ENCODE measurements at places on chromosomes 1 and 21.

DNA sequence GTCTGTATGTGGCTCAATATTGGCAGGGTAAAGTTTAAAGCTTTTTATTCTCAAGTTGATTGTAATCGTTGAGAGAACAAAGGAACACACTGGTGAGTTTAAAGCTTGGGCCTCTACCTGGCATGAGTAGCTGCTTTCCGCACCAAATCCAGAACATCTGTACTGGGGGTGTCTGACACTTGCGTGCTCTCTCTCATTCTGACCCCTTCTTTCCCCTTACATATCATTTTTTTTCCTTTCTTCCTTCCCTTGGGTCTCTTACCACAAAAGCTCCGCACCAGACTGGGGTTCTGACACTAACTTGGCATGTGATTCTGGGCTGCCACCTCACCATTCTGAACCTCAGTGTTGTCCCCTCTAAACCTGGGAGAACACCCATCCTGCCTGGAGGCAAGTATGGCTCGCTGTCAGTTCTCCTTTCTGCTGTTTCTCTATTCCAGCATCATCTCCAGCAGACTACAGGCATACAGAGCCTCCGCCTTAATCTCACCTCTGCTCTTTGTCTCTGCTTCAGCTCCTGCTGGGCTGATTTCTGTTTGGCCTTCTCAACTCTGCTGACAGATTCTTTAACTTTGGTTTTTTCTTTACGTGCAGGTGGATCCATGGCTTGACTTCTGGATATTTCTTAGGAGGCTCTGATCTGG, 859 bp upstream of the ERMAP start:
- no peak for DNase-seq

DNA sequence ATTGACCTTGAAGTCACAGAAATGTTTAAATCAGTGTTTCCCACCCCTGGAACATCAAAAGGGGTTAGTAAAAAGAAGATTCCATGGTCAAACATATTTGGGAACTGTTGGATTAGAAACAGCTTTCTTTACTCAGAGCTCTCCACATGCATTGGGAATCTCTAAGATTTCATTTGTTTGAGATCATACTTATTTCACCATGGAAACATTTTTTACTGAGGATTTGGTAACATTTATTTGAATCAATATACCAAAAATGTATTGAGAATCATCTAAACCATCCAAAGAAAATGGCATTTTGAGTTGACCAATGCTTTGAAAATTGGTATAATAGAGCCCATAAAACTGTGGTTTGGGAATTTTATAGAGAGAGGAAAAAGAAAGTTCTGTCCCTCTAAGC, 25.3 kb downstream of the NGF start:
- DNase-seq, result no peak

- no peak for DNase-seq
Observed at GRCh38 chr1:220921971-220922635, 42.9 kb downstream of the HLX start.

DNA sequence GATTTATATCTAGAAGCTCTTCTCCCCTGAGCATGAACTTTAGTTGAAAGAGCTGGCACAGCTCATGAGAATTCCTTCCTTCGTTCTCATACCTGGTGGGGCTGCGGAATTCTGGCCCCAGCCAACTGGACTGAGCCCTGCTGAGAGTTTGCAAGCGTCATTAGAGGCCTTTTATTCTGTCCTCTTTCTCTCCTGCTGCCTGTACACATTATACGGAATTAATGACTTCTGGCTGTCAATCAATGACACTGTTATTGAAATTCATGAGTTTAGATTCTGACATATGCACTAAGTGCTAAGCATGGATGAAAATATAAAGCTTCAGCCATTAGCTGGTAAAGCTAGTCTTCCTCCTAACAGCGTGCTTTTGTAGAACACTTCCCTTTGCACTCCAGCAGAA, 27.5 kb downstream of the KAZN start:
- DNase-seq, result no peak

GRCh38 chr1:161177112-161177935, at the start of gene B4GALT3:
Gene B4GALT3, minus strand, starts transcription at chr1:161177507. Its CDS starts 1,447 bp downstream, at chr1:161176060.
- DNase-seq, result peak; percentile 92

GRCh38 chr1:35506960-35507912, 50.0 kb downstream of the KIAA0319L start:
- no peak for DNase-seq

DNA sequence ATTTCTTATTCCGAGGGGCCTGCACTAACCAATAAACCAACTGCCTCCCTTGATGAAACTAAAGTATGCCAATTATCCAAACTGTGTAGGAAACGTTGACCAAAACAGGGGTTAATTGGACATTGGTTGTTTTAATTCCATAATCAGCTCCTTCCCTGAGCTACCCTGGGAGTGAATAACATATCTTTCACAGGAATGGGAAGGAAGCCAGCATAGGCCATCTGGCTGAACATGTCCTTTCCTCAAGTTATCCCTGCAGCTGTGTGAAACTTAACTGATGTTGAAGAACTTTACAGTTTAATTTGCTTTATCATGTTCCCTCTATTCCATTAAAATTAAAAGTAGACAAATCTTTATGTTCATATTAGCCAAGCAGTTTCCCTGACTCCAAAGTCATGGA, 75.4 kb downstream of the NRIP1 start:
- DNase-seq, result no peak

DNA sequence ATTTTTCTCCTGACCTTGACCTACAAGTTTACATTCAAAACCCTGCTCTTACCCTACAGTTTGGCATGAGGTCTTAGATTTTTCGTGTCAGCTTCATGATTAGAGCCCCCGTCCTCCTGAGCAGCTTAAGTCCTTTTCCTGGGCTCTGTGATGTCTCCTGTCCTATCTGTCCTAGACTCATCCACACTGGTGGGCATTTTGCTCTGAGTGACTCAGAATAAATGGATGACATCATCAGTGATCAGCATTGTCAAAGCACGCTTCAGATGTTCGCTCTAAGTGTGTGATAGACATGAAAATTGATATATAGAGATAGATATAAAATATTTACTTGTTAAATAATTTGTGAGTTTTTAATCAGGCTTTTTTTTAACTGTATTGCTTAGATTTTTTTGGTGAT, 21.8 kb downstream of the RGS13 start:
- DNase-seq, result no peak

DNA sequence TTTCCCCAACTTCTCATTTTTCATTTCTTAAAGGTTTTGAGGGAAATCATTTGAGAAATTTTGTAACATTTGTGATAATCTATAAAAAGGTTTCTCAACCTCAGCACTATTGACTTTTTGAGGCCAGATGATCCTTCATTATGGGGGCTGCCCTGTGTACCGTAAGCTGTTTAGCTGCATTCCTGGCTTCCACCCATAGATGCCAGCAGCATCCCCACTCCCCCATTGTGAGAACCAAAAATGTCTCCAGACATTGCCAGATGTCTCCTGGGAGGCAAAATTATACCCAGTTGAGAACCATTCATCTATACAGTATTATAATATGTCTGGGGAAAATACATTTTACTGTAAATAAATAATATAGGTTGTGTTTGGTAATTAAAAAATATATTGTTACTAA, 146.0 kb downstream of the PBX1 start:
- no peak for DNase-seq

GRCh38 chr21:26280775-26281174, 110.2 kb upstream of the APP start:
- no peak for DNase-seq

- peak; percentile 12 for DNase-seq
Observed at GRCh38 chr1:67674260-67675011, 10.6 kb upstream of the GADD45A start.

DNA sequence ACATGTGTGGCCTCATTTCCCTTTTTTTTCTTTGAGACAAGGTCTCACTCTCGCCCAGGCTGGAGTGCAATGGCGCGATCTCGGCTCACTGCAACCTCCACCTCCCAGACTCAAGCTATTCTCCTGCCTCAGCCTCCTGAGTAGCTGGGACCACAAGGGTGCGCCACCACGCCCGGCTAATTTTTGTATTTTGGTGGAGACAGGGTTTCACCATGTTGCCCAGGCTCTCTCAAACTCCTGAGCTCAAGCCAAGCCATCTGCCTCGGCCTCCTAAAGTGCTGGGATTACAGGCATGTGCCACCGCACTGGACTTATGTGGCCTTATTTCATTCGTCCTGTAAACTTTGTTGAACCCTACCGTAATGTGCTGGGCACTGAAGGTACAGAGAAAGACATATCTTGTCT, 569 bp upstream of the WARS2 start:
- peak; percentile 22 for DNase-seq

- peak; percentile 36 for DNase-seq
Observed at GRCh38 chr1:26164036-26164860, 4.5 kb downstream of the C1orf232 start.

GRCh38 chr1:10210841-10211804, 753 bp downstream of the KIF1B start:
- no peak for DNase-seq

GRCh38 chr1:50976890-50977574, 7.0 kb downstream of the CDKN2C start:
- peak; percentile 13 for DNase-seq

- DNase-seq, result no peak
Observed at GRCh38 chr1:225766967-225767633, 10.5 kb upstream of the SRP9 start.

- DNase-seq, result no peak
Observed at GRCh38 chr1:61132176-61132638, 49.8 kb downstream of the NFIA start.

GRCh38 chr21:33854604-33855003, 61.0 kb downstream of the ATP5PO start:
- DNase-seq, result no peak

DNA sequence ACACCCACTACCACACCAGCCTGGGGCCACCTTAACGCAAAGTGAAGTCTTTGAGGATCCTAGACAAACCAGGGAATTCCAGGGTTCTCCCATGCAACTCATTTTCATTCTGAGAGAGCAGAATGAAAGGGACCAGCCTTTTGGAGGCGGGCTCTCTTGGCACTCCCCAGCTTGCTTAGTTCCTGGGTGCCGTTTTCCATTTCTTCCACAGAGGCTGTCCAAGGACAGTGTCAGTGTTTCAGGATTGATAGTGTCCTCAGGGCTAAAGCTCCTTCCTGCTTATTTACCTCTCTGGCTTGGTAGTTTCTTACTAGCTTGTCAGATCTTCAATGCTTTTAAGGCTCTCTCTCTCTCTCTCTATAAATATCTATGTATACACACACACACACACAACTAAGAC, 30.1 kb upstream of the GNG4 start:
- DNase-seq, result no peak

DNA sequence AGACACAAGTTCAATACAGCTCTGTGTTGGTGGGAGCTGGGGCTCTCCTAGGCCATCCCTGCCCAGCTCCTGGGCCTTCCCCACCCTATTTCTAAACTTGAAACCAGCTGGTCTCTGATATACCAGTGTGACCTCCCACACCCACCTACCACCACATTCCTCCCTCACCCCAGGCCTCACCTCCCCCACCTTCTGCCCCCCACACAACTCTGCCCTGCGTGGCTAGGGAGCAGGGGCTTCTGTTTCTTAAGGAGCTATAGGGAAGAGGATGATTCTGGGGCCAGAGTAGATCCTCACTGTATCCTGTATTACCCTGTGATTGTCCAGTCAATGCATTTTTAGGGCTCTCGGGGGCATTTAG, 16.5 kb downstream of the NES start:
- no peak for DNase-seq

DNA sequence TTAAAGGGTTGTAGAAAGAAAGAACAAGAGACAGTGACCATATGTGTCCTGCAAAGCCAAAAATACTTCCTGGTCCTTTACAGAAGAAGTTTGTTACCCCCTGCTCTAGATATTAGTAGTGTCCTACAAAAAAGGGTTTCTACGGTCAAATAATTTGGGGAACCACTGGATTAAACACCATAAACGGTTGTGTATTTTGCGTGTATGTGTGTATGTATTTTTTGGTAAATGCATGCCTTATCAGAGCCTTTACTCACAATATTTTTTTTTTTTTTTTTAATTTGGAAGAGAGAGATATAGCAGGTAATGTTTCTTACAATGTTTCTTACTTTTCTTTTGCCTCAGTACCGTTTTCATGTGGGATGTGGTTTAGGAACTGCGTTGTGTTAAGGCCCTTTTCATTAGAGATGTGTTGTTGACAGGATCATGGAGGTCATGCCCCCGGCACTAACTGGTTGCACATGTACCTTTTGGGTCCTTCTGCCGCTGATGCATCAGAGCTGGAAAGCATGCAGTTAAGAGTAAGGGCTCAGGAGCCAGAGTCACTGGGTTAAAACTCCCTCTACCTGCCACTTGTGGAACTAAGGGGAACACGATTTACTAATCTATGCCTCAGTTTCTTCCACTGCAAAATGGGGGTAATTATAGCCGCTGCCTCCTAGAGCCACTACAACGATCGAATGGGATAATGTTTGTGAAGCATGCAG, 234.6 kb upstream of the KAZN start:
- DNase-seq, result no peak

- no peak for DNase-seq
Observed at GRCh38 chr21:28604946-28605537, 387.6 kb downstream of the LTN1 start.

DNA sequence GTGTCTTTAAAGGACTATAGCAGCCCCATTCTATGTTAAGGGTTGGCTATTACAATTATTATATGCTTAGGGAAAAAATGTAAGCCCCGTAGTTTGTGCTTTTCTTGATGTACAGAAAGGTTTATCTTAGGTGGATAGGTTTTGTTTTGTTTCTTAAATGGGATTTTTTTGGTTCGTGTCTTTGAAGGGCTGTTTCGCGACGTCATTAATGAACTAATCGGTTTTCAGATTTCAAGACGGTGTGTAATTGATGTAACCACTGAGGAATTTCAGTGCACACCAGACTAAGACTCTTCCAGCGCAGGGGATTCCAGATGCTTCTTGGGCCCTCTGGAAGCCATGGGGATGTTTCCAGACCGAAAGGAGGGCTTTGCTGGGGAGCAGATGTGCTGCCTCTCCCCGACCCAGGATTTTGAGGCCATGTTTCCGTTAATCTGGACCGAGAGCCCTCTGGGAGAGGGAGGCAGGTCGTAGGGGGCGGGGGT, 4.8 kb upstream of the SIM2 start:
- DNase-seq, result no peak

GRCh38 chr1:244945109-244945671, 80.8 kb upstream of the HNRNPU start:
- no peak for DNase-seq

GRCh38 chr1:213976665-213977485, 10.9 kb upstream of the PROX1 start:
- DNase-seq, result no peak

- no peak for DNase-seq
Observed at GRCh38 chr1:26550946-26551345, 21.4 kb downstream of the RPS6KA1 start.

All from activated effector memory CD4-positive, alpha-beta T cell treated with Interleukin-2 at 50 U/mL for 16 hours (primary cell).